ENCODE measurements at places on chromosomes 12 and 14.

- no peaks in the 10 kb centered on the region for H3K27me3 ChIP-seq
- no peak for DNase-seq
- no peak overlapping the region for H3K4me3 ChIP-seq
- no peak overlapping the region for H3K27ac ChIP-seq
Measured at GRCh38 chr12:25977047-25977446, 18.6 kb downstream of the RASSF8 start.

GRCh38 chr12:21553329-21553675 lies 27.2 kb downstream of the SPX start:
- no peak for DNase-seq
- no peaks in the 10 kb centered on the region for H3K27me3 ChIP-seq
- H3K4me3 ChIP-seq: no peak overlapping the region
- no peaks in the 10 kb centered on the region for H3K36me3 ChIP-seq

GRCh38 chr12:47714826-47715386 lies 9.1 kb upstream of the RPAP3 start:
- DNase-seq: no peak
- no peaks in the 10 kb centered on the region for H3K36me3 ChIP-seq
- no peak overlapping the region for H3K27ac ChIP-seq
- H3K4me1 ChIP-seq: peaks cover 11% of the 10 kb centered on the region
- no peaks in the 10 kb centered on the region for H3K27me3 ChIP-seq

DNA sequence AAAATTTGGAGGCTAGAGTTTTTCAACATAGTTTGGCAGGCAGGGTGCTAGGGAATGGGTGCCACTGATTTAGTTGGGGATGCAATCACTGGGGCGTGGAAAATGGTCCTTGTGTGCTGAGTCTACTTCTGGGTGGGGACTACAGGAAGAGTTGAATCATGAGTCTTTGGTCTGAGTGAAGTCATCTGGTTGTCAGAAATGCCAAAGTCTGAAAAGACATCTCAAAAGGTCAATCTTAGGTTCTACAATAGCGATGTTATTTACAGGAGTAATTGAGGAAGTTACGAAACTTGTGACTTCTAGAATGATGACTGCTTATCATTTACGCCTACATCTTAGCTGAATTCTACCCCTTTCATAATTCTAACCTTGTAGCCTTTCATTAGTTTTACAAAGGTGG lies 209.1 kb downstream of the NUBPL start:
- H3K36me3 ChIP-seq: no peaks in the 10 kb centered on the region
- DNase-seq: no peak
- H3K4me1 ChIP-seq: no peaks in the 10 kb centered on the region
- H3K4me3 ChIP-seq: no peak overlapping the region
- H3K27ac ChIP-seq: no peak overlapping the region

- no peak overlapping the region for H3K4me3 ChIP-seq
- H3K4me1 ChIP-seq: no peaks in the 10 kb centered on the region
- no peaks in the 10 kb centered on the region for H3K27me3 ChIP-seq
- no peaks in the 10 kb centered on the region for H3K36me3 ChIP-seq
- H3K27ac ChIP-seq: no peak overlapping the region
Measured at GRCh38 chr14:29529418-29529817, 398.2 kb downstream of the PRKD1 start.

- no peak overlapping the region for H3K27ac ChIP-seq
- no peak overlapping the region for H3K4me3 ChIP-seq
- no peaks in the 10 kb centered on the region for H3K4me1 ChIP-seq
- H3K27me3 ChIP-seq: no peaks in the 10 kb centered on the region
Measured at GRCh38 chr14:61252369-61253063, 28.6 kb downstream of the TMEM30B start.

- H3K27ac ChIP-seq: no peak overlapping the region
- H3K4me1 ChIP-seq: no peaks in the 10 kb centered on the region
- no peak overlapping the region for H3K4me3 ChIP-seq
- DNase-seq: no peak
- H3K27me3 ChIP-seq: no peaks in the 10 kb centered on the region
Measured at GRCh38 chr12:102174761-102175160, 22.9 kb downstream of the PMCH start.

DNA sequence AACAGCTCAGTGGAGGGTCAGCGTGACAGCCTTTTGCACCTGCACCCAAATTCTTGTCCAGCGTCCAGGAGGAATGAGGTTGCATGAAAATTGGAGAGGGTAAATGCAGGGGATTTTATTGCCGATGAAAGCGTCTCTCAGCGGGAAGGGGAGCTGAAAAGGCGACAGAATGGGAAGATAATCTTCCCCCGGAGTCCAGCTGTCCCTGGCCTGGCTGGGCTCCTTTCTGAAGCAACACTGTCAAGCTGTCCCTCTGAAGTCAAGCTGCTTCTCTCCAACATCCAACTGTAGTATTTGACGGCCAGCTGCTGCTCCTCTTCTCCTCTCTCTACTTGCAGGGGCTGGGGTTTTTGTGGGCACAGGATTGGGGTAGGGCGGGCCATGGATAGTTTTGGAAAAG lies 32.7 kb downstream of the NOPCHAP1 start:
- DNase-seq: no peak
- no peak overlapping the region for H3K27ac ChIP-seq
- H3K27me3 ChIP-seq: no peaks in the 10 kb centered on the region
- no peak overlapping the region for H3K4me3 ChIP-seq
- H3K36me3 ChIP-seq: peaks cover 6% of the 10 kb centered on the region

- H3K27me3 ChIP-seq: peaks cover 14% of the 10 kb centered on the region
- no peak overlapping the region for H3K4me3 ChIP-seq
- no peaks in the 10 kb centered on the region for H3K4me1 ChIP-seq
- H3K27ac ChIP-seq: no peak overlapping the region
- no peaks in the 10 kb centered on the region for H3K36me3 ChIP-seq
Measured at GRCh38 chr12:128367961-128368360, 101.0 kb downstream of the TMEM132C start.

GRCh38 chr14:33959692-33960151 lies 8.8 kb upstream of the EGLN3 start:
- peaks cover 6% of the 10 kb centered on the region for H3K4me1 ChIP-seq
- H3K27ac ChIP-seq: no peak overlapping the region
- no peaks in the 10 kb centered on the region for H3K36me3 ChIP-seq
- no peak for DNase-seq
- H3K4me3 ChIP-seq: no peak overlapping the region

- no peaks in the 10 kb centered on the region for H3K36me3 ChIP-seq
- no peak overlapping the region for H3K27ac ChIP-seq
- no peaks in the 10 kb centered on the region for H3K27me3 ChIP-seq
Measured at GRCh38 chr14:78697341-78697740, 527.2 kb downstream of the NRXN3 start.

- no peak overlapping the region for H3K4me3 ChIP-seq
- no peak for DNase-seq
- no peaks in the 10 kb centered on the region for H3K27me3 ChIP-seq
- H3K4me1 ChIP-seq: no peaks in the 10 kb centered on the region
- no peak overlapping the region for H3K27ac ChIP-seq
Measured at GRCh38 chr12:58965568-58965967, 45.3 kb upstream of the LRIG3 start.
